ENCODE measurements at places on chromosomes 2 and 18. TPM values are rescaled to one million over a fixed set of nuclear protein-coding genes. Genes with fewer than 3 reads are reported as not detected.

The SCN2A gene
- not detected for polyA plus RNA-seq

The DSG3 gene
- polyA plus RNA-seq: not detected

The OTOS gene
- polyA plus RNA-seq: not detected

The PRSS56 gene
- polyA plus RNA-seq: not detected

Measured in endothelial cell of umbilical vein (primary cell).